Fibroblast of the conjunctiva (primary cell): ENCODE measurements at places on chromosomes 7 and 10.

DNA sequence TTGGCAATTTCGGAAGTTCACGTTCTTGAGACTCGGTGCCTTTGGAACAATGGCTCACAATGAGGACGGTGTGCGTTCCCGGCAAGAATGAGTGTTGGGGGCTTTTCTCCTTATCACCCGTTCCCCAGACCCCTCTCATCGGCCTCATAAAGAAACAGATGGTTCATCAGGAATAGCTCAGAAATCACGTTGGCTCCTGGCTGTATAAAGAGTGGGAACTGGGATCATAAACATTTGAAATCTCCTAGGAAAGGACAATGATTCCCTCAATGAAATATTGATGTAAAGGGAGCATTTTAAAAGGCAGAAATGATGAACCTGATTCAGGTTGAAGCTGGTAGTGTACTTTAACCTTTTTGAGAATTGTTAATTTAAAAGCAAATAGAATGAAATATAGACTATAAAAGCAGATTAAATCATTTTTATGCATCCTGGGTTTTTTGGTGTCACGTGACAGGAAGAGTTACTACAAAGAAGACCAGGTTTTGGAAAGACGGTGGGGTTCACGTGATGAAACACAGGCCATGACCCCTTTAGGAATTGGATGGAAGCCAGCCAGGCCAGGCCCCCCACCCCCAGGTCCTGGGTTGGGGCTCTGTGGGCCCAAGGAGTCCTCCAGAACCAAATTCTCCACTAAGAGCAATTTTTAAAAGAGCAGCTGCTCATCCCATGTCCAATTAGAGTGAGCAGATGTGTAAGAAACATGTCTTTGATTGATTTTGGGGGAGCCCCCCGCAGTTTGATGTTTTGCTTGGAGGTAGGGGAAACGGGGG lies 63.0 kb downstream of the CUX1 start:
- no peak for DNase-seq

DNA sequence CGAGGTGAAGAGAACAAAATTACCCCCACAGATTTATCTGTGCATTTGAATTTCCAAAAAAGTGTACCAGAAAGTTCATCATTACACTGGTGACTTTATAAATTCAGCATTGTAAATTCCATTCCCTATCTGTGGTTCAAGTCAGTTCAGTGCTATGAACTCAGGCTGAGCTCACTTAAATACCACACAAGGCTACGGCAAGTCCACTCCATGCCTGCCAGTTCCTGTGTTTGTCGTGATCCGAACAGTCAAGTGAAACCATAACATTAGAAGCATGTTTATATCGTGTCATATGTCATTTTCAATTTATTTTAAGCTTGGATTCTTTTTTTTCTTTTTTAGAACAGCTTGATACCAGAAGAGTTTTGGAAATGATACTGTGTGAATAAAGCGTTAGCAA lies 14.8 kb downstream of the MBL2 start:
- DNase-seq = no peak

GRCh38 chr10:26739071-26739631 lies 41.6 kb downstream of the PDSS1 start:
- DNase-seq = no peak

GRCh38 chr10:47396311-47396717 lies 12.2 kb upstream of the ZNF488 start:
- DNase-seq = no peak

- no peak for DNase-seq
Measured at GRCh38 chr10:31424473-31424872, 105.5 kb downstream of the ZEB1 start.

DNA sequence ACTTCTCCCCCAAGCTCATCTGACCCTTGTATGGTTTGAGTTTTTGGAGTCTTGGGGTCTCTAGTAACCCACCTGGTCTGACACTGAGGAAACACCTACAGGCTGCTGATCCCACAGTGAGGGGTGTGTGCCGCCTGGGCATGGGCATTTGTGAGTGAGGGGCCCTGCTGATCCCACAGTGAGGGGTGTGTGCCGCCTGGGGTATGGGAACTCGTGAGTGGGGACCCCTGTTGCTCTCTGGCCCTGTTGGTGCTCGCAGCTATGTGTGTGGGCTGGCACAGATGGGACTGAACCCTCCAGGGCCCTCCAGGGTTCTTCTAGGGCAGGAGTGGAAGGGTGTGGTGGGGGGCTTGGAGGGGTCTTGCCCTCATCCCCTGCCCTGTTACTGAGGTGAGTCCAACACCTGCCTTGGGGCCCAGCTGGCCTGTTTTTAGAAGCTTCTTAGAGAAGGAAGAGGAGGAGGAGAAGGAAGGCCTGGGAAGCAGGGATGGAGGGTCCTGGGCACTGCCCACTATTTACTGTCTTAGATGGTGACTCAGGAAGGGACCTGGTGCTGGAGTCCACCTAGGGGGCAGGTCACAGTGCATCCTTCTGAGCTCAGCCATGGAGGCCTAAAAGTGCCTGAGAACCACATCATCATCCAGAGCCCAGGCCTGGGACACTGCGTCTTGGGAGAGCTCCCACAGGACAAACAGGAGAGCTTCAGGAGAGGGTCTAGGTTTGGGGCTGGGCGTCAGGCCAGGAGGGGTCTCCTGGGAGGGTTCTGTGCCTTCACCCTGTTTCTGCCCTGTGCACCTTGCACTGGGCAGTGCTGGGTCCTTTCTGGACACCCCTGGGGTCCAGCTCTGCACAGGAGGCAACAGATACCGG lies 36.2 kb upstream of the ZNF716 start:
- no peak for DNase-seq

- DNase-seq = no peak
Measured at GRCh38 chr7:7203813-7204575, 21.6 kb downstream of the C1GALT1 start.

DNA sequence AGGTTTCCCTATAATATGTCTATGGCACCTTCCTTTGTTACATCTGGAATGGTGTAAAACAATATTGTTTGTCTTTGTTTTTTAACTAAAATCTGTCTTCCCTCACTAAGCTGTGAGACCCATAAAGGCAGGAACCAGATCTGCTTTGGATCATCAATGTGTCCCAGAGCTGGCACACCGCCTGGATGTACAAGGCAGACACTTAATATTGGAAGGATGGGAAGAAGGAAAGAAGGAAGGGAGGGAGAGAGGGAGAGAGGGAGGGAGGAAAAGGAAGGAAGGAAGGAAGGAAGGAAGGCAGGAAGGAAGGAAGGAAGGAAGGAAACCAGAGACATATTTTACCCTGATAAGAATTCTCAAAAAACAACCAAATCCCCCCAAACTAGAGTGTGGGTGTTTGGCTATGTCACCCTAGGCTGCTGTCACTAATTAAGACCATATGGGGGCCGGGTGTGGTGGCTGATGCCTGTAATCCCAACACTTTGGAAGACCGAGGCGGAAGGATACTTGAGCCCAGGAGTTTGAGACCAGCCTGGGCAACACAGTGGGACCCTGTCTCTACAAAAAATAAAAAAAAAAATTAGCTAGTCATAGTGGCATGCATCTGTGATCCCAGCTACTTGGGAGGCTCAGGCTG lies 59.6 kb downstream of the SH3PXD2A start:
- no peak for DNase-seq

DNA sequence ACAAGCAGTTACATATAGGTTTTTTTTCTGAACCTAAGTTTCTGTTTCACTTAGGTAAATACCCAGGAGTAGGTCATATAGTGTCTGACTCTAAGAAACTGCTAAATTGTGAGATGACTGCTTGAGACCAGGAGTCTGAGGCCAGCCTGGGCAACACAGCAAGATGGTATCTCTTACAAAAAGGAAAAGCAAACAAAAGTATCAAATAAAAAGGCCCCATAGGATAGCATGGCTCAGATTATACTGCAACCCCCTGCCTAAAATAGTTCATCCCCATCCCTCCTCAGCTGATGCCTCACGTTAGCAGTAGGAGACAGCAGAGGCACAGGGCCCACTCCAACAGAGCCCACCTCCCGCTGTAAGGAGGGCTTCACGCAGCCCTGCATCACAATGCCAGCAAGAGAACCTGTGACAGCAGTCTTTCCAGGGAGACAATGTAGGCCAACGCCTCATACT lies 90.3 kb downstream of the SRPK2 start:
- DNase-seq = no peak

DNA sequence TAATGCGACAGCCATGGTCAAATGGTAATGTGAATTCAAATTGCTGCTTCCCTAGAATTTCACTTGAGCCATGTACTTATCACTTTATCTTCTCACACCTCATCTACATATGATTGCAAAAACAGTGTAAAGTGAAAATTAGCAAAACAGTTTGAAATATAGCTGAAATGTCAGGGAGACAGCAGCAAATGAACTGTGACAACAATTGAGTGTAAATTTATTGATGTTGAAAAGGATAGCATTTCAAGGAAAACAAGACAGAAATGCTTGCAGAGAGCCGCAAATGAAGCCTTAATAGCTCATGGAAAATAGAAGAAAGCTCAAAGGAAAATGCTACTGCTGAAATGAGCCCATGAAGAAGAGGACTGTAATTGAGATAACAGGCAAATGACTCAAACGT lies 516.2 kb upstream of the POT1 start:
- no peak for DNase-seq

GRCh38 chr7:54932818-54933543 lies 85.8 kb upstream of the EGFR start:
- DNase-seq = peak; percentile 30

- DNase-seq = no peak
Measured at GRCh38 chr7:47026780-47027361, 555.0 kb downstream of the TNS3 start.
